ENCODE measurements at places on chromosomes 5 and 9.

- no peak for DNase-seq
Observed at GRCh38 chr5:5271786-5272321, 131.7 kb downstream of the ADAMTS16 start.

- no peak for DNase-seq
Observed at GRCh38 chr9:130058154-130058553, 4.4 kb downstream of the GPR107 start.

DNA sequence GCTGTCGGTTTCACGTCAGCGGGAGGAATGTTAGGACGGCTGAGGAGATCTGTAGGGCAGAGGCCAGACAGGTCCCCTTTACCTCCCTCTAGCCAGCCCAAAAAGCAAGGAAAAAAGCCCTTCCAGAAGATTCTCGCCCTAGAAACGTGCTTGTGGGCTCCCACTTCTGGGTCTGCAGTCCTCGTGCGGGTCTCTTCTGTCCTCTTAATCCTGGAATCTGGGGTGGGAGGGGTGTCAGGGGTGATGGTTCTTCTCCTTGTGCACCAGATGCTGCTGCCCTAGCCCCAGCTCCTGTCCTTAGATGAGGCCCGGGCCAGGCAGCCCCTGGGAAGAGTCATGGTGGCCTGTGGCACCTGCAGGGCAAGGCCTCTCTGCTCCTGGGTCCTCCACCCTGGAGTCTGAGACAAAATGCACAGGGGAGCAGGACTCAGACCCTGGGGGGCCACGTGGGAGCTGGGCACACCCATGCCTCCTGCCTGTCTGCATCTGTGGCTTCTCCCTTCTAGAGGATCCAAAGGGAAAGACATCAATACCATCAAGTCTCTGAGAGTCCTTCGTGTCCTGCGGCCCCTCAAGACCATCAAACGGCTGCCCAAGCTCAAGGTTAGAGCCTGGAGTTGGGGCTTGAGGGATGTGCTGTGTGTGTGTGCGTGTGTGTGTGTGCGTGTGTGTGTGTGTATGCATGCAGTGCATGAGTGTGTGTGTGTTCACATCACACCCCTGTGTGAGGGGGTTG lies 174.2 kb downstream of the CACNA1B start:
- DNase-seq: no peak

- DNase-seq: no peak
Observed at GRCh38 chr5:29942089-29942488, 1251.4 kb upstream of the CDH6 start.

DNA sequence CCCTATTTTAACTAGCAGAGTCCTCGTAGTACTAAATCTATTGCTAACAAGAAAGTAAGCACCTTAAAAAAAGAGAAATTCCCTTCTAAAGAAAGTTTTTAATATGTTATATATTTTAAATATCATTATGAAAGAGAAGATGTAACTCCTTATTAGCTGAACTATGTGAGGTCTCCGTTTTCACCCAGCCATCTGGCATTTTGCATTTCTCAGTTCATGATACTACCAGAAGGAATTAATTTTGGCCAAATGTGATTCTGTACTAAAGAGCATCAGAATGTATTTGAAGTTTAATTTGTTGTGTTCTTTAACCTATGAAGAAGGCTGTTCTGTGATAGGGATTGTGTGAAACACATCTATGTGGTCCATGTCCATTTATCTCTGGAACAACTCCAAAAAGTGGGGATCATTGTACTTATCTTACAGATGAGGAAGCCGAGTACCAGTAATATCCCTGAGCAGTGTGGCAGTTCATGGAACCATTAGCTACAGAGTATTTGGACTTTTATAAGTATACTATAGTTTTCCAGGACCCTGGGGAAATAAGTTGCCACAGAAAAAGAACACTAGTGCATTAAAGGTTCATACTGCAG lies 29.8 kb downstream of the TNFAIP8 start:
- no peak for DNase-seq

GRCh38 chr5:32465076-32465475 lies 20.5 kb upstream of the ZFR start:
- no peak for DNase-seq

DNA sequence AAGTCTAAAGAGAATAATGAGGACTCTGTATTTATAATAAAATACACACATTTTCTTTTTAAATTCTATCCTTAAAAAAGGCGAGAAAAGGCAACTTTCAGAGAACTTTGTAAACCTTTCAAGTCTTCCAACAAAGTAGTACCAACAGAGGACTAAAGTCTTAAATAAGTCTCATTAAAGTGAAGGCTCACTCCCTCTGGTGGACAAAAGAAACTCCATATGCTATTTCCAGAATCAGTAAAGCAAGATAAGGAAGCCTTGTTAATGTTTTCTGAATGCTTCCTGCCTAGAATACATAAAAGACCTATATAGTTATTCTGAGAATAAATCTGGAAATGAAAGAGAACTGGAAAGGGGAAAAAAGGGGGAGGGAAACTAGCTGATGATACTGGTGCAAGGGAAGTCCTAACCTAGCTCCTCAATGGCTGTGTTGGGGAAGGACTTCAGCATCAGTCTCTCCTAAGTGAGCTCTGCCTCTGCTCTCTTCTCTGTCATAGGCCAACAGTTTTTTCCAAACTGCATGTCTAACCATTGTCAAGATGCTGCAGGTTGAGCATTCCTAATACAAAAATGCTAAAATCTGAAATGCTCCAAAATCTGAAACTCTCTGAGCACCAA lies 7.2 kb downstream of the HMGCS1 start:
- DNase-seq: no peak

GRCh38 chr9:126420643-126421564 lies 94.3 kb downstream of the MVB12B start:
- DNase-seq: no peak

DNA sequence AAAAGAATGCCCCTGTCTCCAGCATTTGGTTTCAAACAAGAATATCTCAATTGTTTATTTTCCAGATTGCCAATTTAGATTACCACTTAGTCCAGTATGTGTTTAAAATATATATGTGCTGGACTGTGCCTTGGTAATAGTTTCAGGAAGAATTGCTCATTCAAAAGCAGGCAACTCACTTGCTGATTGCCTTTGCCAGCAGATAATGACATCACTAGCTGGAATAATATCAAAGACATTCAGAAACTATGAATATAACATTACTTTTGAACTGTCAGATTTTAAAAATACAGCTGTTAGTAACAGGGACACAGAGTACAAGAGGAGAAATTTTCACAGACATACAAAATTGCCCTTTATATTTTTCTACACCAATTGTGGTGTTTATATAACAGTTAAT lies 96.0 kb upstream of the ITGA2 start:
- DNase-seq: no peak

Measured in activated T-helper 1 cell treated with Interleukin-2 at 50 U/mL for 16 hours (primary cell).